ENCODE measurements at places on chromosomes 12 and 14. TPM values are rescaled to one million over a fixed set of nuclear protein-coding genes. Genes with fewer than 3 reads are reported as not detected.

The FAM161B gene
- total RNA-seq, result 1.5 TPM

The ERBB3 gene
- total RNA-seq, result 1.6 TPM

The FKBP3 gene
- total RNA-seq, result 113 TPM

The TDRD9 gene
- total RNA-seq, result not detected

The CCDC197 gene
- total RNA-seq, result not detected

The C12orf42 gene
- total RNA-seq, result not detected

The VPS29 gene
- total RNA-seq, result 143 TPM

The BDKRB1 gene
- 0.86 TPM for total RNA-seq

The LRP1-AS gene
- not detected for total RNA-seq

The PRPH gene
- total RNA-seq, result 1.6 TPM

The FGFR1OP2 gene
- 27.0 TPM for total RNA-seq

The TMPRSS12 gene
- total RNA-seq, result not detected

The LRIG3 gene
- 5.4 TPM for total RNA-seq

The CPNE6 gene
- total RNA-seq, result not detected

The EML5 gene
- total RNA-seq, result 0.76 TPM

The NGB gene
- total RNA-seq, result not detected

The OTX2 gene
- not detected for total RNA-seq

The RPGRIP1 gene
- 0.23 TPM for total RNA-seq

The LYZ gene
- total RNA-seq, result 0.30 TPM

The INSM2 gene
- not detected for total RNA-seq

The OVCH1 gene
- not detected for total RNA-seq

The CIT gene
- 13.9 TPM for total RNA-seq

The CEBPE gene
- not detected for total RNA-seq

The ASB2 gene
- 3.5 TPM for total RNA-seq

The LBHD2 gene
- not detected for total RNA-seq

The DAZAP2 gene
- 326 TPM for total RNA-seq

The RNF34 gene
- total RNA-seq, result 42.1 TPM

The PROX2 gene
- total RNA-seq, result not detected

The SP1 gene
- 21.5 TPM for total RNA-seq

The PRR4 gene
- total RNA-seq, result 1.6 TPM

The RAD9B gene
- 0.17 TPM for total RNA-seq

The RIMKLB gene
- total RNA-seq, result 17.3 TPM

The KLRF1 gene
- total RNA-seq, result not detected

The ATG101 gene
- total RNA-seq, result 103 TPM

The POTEM gene
- total RNA-seq, result not detected

The THTPA gene
- 14.9 TPM for total RNA-seq

The AQP6 gene
- total RNA-seq, result not detected

The C14orf180 gene
- total RNA-seq, result not detected

The CDKN3 gene
- 71.4 TPM for total RNA-seq

The TULP3 gene
- total RNA-seq, result 21.9 TPM

The CMA1 gene
- not detected for total RNA-seq

The CCDC38 gene
- total RNA-seq, result 0.08 TPM

The CLEC2A gene
- total RNA-seq, result not detected

The LRRIQ1 gene
- 0.80 TPM for total RNA-seq

The MYF6 gene
- total RNA-seq, result not detected

The NRL gene
- total RNA-seq, result 0.92 TPM

The PTGER2 gene
- total RNA-seq, result 1.6 TPM

The CLEC7A gene
- not detected for total RNA-seq

Measured in A549 treated with CORT108297 at 1 μM for 4 hours (cell line).